Cardiac septum (tissue), 1 donor: ENCODE measurements at places on chromosomes 6 and 20.

- no peak for DNase-seq
Measured at GRCh38 chr6:39706819-39707335, 18.3 kb downstream of the KIF6 start.

GRCh38 chr6:126069449-126069848 is 83.1 kb downstream of the TRMT11 start:
- DNase-seq: no peak

GRCh38 chr20:49483696-49484123 is 1.2 kb upstream of the KCNB1 start:
- DNase-seq: no peak

DNA sequence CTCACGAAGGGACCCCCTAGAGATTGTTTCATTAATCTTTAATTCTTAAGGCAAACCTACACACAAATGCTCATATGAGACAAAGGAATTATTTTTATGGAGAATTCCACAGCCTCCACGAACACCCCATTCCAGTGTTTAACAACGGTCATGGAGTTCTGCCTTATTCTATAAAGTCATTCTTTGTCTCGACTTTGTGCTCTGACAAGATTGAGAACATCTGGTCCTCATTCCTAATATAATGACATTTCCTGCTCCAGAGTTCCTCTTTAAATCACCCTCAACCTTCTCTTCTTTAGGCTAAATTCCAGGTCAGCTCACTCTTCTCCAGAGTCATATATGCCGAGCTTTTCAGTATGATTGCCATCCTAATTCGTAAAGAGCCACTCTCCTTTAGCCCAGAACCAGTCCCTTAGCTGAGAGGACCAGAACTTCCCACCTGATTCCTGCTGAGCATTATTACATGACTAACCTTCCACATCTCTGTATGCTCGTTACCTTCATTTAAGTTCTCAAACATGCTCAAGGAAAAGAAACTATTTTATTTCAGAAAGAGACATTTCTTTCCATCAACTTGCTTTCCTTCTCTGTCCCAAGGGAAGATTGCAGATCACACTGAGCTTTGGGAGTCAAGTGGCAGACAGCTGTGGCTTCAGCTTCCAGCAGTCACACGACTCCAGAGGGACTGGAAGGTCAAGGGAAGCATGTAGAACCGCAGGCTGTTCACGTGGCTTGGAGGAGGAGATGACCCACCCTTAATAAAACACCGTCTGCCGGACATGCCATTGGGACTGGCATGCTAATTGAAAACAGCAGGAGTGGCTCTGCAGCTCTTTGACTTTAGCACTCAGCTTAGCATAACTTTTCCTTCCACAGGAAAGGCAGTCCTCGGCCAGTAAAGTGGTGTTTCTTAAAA is 467.1 kb upstream of the HSF2 start:
- DNase-seq: peak; percentile 74

DNA sequence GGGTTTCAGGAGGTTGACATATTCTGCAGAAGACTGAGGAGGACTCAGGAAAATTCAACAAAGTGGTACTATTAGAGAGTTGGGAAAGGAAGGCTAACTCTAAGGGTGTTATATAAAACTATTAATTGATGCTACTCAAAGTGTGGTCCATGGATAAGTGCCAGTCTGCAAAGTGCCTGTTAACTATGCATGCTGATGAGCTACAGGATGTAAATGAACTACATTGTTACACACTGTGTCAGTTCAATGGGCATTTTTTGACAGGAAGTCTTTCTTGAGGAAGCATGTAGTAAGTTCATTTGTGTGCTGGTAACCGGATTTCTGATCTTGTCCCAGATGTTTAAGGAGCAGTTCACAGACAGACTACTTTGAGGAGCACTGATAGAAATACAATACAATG is 75.6 kb downstream of the KLHL32 start:
- no peak for DNase-seq

- DNase-seq: peak; percentile 56
Measured at GRCh38 chr20:58583586-58583985, 67.5 kb upstream of the STX16 start.

GRCh38 chr6:87393026-87393622 is 14.6 kb upstream of the CFAP206 start:
- no peak for DNase-seq

DNA sequence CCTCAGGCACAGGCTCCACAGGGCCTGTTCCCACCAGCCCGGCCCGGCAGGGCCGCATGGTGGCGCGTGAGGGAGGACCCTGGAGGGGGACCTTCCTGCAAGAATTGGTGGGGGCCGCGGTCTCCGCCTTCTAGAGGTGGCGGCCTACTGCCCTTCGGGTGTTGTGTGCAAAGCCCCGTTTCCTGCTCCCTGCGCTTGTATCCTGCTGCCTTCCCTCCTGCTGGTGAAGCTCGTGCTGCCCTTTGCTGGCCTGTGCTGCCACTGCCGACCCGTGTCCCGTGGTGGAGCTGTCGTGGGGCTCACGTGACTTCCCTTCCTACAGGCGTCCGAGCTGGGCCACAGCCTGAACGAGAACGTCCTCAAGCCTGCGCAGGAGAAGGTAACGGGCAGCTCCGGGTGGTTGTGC is 8.4 kb upstream of the COL20A1 start:
- no peak for DNase-seq

- no peak for DNase-seq
Measured at GRCh38 chr6:34237316-34237721, 646 bp downstream of the HMGA1 start.

DNA sequence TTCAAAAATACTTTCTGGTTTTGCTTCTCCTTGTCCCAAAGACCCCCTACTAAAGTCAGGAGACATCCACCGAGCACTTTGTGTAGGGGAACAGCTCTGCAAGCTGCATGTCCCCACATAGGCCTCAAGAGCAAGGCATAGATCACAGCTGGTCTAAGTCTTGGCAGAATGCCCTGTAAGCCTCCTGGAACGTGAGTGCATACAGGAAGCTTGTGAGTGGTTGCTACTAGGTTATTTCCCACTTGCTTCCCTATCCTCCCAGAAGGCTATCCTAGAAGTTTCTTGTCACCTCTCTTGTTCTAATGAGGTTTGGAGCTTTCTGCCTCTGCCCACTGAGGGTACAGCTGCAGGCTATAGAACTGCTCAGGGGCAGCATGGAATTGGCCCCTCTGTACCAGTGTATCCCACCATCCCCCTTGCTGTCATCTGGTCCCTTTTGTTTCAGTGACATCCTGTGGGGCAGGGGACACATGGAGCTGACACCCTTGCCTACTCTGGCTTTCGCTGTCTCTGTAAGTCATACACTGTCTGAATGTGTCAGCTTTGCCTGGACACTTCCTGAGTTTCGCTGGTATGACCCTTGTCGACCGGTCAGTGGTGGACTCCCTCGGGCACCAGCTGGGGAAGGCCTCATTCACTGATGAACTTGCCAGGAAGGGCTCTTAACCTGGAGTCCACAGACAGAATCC is 35.6 kb upstream of the KCNK16 start:
- DNase-seq: peak; percentile 38

DNA sequence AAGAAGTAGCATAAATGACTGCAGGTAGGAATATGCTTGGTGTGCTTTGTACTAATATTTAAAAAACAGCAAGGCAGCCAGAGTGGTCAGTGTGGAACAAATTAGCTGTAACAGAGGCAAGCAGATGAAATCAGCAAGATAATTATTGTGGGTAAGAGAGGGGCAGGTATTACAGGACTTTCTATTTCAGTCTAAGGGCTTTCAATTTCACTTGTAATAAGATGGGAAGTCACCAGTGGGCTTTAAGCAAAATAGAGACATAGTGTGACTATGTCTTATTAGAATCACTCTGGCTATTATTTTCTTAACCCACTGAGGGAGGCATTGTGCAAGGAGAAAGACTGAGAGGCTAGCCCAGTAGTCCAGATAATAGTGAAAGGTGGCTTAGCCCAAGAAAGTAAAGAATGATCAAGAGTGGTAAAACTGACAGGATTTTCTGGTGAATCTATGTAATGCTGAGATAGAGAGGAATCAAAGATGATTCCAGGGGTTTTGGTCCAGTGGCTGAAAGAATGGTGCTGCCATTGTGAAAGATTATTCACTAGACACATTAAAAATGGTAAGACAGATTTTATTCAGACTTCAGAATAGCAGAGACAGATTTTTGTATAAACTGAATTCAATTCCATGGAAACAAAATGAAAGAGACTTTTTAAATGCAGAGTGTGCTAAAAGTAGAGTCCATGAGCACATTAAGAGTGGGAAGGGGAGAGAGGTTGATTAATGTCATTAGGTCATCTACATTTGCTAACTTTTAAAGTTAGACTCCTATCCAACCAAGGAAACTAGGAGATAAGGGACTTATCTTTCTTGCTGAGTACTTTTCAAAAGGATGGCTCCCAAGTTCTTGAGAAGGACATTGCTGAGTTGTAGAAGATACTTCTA is 1136.0 kb downstream of the HACE1 start:
- no peak for DNase-seq

- DNase-seq: no peak
Measured at GRCh38 chr6:133001040-133001565, 186.7 kb downstream of the RPS12 start.

- no peak for DNase-seq
Measured at GRCh38 chr6:111477481-111477938, 5.5 kb downstream of the REV3L start.

DNA sequence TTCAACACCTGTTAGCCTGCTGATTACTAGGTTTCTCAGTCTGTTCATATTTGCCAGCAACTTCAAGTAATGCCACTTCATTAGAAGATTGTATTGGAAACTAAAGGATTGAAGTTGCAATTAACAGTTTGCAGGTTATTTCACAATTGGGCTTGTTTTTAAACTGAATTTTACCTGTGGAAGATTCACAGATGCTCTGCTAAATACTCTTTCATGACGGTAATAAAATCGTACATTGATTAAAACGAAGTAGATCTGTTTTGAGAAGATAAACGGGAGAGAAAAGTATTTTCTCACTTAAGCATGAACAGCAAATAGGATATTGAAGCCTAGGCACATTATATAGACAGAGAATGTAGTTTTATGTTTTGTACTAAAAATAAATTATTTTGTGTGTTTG is 1.6 kb downstream of the RNF182 start:
- no peak for DNase-seq

GRCh38 chr20:48236000-48236970 is 451.0 kb upstream of the SULF2 start:
- DNase-seq: no peak

- DNase-seq: no peak
Measured at GRCh38 chr6:135291288-135292076, 110.4 kb downstream of the MYB start.

DNA sequence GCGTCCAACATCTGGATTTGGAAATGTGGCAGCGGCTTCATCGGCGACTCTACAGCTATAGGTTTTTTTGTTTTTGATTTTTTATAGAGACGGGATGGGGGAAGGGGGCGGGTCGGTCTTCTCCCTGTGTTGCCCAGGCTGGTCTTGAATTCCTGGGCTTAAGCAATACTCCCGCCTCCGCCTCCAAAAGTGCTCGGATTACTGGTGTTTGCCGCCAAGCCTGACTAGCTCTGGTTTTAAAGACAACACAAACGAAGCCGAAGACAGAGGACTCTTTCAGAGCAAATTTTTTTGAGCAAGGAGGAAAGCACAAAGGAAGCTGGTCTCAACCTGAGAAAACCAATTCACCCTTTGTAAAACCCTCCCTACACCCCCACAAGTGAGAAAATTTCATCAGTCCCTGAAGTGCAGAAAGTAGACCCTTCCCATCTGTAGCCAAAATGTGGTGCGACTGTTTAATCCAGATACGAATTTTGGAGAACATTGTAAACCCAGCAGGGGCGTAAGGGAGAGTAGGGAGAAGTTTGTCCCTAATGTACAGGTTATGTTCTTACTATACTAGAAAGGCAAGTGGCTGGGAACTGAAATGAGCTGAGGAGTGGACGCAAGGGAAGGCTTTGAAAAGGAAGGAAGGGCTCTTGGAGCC is 185.9 kb downstream of the TRIM27 start:
- DNase-seq: no peak

DNA sequence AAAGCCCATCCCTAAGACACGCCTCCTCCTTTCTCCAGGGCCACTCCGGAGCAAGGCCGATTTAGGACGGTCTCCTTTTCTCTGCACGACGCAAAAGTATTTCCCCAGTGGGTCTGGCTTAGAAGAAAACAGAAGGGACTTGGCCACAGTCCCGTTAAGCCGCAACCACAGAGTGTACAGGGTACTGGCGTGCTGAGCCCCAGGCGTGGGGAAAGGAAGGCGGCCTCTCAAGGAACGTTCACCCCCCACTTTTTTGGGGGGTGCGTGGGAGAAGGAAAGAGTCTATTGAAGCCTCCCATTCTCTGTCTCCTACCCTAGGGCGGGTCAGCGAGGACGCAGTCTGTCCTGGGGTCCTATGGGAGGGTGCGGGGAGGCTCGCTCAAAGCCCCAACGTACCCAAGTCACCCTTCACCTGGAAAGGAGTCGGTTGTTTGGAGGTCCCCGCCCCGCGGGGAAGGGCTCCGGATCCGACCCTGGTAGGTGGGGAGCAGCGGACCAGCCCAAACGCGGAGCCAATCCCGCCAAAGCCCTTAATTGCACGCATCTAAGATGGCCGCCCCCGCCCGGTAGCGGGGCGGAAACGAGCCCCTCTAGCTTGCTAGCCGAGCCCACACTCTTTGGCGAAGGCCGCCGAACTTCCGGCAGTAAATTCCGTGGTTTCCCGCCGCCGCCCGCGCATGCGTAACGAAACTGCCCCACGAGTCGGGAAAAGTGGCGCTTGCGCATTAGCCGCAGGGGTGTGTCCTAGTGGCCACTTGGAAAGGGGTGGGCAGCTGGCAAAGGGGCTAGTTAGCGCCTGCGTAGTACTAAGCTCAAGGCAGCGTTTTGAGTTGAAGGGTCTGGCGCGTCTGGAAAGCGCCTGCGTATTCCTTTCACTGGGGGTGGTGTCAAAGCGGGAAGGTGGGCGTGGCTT is at the start of gene OARD1:
TSS of gene OARD1 (minus strand) at position 434 of the 913 bp plus-strand sequence. CDS start 722 bp downstream, outside the sequence.
- DNase-seq: peak; percentile 99

DNA sequence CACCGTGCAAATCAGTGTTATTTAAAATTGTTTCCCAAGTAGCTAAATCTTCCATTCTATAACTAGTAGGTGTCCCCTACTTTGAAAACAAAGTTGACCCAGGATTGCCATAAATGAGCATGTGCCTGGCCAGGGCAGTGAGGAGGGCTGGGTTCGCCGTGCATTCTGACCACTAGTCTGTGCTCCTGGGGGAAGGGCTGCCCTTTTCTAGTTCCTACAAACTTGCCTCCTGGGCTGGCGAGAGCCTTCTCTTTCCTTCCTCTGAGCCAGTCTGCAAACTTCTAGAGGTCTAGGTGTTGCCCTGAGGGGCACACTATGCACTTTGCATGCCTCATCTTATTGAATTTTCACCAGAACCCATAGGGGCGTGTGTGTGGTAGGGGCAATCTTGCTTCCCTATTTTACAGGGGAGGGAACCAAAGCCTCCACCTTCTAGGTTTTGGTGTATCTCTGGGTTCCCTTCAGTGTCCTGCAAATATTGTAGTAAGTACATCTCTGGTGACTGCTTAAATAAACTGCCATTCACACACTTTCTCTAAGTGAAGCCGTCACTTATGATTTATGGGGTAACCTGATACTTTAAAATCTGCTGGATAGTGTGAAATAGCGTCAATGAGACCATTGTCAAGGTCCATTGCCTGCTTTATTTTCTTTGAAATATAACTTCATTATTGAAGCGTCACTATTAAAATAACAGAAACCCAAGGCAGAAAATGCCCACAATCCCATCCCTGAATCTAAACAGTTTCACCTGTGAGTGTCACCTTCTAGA is 42.2 kb downstream of the CDH26 start:
- no peak for DNase-seq

GRCh38 chr6:157912326-157912725 is 69.3 kb upstream of the SYNJ2 start:
- DNase-seq: no peak

GRCh38 chr20:56285496-56285895 is 37.0 kb downstream of the MC3R start:
- no peak for DNase-seq
